Glutamatergic neuron (in vitro differentiated cells): ENCODE measurements at places on chromosomes 11 and 22. TPM values are rescaled to one million over a fixed set of nuclear protein-coding genes. Genes with fewer than 3 reads are reported as not detected.

DNA sequence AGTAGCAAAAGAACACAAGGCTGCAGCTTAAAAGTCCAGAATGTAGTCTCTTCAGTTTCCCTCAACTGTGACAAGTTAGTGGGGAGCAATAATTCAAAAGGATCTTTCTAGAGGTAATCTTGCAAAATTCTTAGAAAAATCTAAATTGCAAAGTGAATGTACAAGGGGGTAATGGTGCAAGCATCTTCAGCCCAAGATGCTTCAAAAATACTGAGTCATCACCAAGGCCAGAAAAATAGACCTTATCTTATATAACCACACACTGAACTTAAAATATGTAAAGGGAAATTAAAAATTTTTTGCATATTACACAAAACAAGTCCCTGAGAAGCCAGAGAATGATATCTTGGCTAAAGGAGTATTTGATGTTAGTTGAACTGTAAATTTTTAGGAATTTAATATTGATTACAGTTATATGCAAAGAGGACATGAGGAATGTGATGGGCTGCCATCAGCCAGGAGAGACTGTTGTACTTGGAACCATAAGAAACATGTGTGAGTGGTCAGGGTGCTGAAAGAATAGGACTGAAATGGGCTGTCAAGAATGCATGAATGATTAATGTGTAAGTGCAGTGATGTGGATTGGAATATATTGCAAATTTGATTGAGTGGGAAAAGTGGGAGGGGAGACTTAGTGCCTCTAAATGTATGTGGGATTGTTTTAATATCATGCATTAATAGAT lies 85.7 kb upstream of the LIN7C start:
- DNase-seq, result no peak

DNA sequence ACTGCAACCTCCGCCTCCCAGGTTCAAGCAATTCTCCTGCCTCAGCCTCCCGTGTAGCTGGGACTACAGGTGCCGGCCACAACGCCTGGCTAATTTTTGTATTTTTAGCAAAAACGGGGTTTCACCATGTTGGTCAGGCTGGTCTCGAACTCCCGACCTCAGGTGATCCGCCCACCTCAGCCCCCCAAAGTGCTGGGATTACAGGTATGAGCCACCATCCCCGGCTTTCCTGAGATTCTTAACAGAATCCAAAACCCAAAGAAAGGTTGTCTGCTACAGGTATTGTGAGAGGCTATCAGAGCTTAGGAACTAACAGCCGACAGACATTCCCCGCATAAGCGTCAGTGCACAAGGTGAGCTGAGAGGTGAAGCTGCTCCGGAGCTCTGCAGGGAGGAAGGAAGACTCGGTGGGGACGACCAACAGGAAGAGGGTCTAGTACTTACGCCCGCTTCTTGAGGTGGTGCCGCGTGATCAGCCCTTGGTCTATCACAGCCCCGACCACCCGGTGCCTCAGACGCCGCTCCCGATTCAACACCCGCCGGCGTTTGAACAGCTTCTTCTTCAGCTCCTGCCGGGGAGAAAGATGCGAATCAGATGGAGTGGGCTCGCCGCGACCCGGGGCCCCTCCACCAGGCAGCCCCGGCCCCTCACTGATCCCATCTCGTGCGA lies 470 bp downstream of the C11orf98 start:
- peak; percentile 73 for DNase-seq

DNA sequence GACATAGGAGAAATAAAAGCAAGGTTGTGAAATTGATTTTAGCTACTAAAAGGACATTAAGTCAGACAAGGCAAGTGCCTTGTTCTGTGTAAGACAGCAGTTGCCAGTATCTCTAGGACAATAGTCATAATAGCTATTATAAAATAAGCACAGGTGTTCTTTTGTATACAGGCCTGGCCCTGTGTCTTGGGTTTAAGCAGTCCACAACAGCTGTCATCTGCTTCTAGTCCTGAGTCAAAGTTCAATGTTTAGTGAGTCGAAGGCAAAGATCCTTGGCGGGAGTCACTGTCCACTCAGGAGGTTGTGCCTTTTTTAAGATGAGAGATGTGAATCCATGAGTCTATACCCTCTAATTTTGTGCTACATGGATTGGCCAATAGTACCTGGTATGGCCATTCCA lies 79.5 kb downstream of the SC5D start:
- no peak for DNase-seq

- DNase-seq, result no peak
Observed at GRCh38 chr11:32615422-32615821, 31.8 kb downstream of the EIF3M start.

DNA sequence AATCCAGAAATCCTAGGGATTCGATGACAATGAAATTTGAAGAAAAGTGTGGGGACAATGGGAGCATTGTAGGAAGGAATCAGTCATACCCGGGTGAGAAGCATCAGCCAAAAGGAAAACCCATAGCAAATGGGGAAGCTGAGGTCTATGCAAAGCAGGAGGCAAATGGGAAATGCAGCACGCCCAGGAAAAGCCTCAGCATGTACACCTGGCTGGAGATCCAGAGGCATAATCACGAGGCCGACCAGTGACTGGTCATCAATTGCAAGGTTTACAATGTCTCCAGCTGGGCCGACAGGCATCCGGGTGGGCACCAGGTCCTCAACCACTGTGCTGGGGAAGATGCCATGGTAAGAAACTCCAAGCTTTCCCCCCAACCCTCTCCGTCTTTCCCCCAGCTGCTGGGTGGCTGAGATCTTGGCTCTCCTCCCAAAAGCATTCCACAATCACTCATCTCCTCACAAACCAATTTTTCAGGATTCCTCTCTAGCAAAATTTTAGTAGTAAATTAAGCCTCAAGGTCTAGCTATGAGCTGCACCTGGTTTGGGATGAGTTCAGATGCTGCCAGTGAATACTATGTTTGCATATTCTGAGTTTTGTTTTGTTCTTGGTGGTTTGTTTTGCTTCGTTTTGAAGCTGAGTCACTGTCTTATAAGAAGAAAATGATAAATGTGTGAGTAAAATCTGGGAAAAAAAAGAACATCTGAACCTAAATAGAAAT lies 98.0 kb upstream of the OR5AK2 start:
- DNase-seq, result no peak

DNA sequence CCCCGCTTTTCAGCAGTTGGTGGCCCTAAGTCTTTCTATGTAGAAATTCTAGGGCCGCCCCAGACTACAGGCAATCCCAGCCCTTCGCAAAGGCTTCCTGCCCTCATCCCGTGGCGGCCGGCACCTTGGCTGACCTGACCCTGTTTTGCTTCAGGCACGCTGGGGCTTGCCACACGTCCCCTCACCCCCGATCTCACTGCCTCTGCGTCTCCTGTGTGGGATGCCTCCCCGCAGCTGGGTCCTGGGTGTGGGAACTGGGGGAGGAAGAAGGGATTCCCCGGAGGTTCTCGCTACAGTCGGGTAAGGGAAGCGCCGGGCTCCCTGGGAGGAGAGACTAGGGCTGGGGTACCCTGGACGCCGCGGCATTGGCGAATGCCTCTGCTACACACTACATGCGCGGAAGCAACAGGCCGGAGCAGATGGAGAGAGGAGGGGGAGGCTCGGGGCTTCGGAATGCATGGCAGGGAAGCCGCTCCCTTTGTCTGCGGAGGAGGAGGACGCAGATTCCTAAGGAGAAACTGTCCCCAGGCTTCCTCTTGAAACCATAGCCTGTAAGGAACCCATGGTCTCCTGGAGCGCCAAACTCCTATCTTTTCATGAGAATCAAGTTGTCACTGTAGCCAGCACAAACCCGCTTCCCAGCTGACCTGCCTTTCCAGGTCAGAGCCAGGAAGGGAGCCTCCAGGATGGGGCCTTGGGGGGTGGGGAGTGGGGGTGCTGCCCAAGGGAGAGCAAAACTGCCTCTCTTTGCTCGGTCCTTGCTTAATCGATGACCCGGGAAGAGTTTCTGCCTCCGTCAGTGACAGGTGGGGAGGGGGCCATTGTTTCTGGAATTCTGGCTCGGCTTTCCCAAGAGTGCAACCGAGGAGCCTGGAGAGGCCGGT lies 1.4 kb downstream of the DTX4 start:
- peak; percentile 70 for DNase-seq

GRCh38 chr11:43905813-43906241 lies 25.2 kb downstream of the ALKBH3 start:
- DNase-seq, result no peak

GRCh38 chr11:83566950-83567349 lies 280.8 kb upstream of the CCDC90B start:
- DNase-seq, result no peak

- no peak for DNase-seq
Observed at GRCh38 chr11:1017269-1018005, 19.1 kb downstream of the MUC6 start.

DNA sequence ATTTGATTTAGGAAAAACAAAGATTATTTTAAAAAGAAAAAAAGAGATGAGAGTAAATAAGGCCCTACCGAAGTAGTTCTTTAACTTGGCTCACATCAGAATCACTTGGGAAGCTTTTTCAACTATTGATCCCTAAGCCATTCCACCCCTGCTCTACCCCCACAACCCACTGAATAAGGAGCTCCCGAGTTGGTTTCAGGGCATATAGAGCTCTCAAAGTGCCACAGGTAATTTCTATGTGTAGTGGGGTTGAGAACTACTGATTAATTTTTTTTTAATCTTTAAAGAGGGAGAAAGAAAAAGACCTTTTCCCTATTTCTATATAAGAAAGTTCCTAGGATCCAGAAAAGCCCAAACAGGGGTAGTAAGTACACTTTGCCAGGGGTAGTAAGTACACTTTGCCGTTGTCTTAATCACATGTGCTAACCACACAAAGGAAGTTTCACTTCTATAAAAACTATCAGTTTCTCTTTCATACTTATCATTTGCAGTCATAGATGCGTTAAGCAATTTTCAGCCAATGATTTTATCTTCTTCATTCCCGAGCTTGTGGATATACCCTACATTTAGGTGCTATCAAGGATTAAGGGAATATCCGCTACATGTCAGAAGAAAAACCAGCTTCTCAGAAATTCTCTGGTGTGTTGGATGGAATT lies 108.4 kb upstream of the ZC3H12C start:
- no peak for DNase-seq

GRCh38 chr22:29445508-29445907 lies 7.1 kb downstream of the RFPL1 start:
- DNase-seq, result no peak

- no peak for DNase-seq
Observed at GRCh38 chr22:31210556-31211421, 1.3 kb upstream of the LIMK2 start.

- DNase-seq, result no peak
Observed at GRCh38 chr11:47387944-47388696, 9.8 kb upstream of the SPI1 start.

DNA sequence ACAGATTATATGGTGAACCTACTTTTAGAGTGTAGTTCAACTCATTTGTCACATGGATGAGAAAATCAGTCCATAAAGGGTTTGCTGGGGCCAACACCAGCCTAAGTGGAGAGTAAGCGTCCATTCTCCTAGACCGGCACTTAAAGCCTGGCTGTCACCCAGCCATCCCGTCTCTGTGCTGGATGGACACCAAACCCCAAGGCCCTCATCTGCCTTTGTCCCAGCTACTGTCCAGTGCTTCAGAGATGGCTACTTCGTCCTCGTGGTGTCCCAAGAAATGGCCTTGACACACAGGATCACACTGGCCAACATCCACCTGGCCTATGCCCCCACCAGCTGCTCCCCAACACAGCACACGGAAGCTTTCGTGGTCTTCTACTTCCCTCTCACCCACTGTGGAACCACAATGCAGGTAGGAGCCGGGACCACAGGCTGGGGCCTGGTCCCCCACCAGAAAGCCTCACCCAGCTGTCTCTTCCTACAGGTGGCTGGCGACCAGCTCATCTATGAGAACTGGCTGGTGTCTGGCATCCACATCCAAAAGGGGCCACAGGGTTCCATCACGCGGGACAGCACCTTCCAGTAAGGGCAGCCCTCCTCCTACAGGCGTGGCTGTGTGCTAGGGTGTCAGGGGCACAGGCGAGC lies 3.5 kb downstream of the ZP1 start:
- no peak for DNase-seq

DNA sequence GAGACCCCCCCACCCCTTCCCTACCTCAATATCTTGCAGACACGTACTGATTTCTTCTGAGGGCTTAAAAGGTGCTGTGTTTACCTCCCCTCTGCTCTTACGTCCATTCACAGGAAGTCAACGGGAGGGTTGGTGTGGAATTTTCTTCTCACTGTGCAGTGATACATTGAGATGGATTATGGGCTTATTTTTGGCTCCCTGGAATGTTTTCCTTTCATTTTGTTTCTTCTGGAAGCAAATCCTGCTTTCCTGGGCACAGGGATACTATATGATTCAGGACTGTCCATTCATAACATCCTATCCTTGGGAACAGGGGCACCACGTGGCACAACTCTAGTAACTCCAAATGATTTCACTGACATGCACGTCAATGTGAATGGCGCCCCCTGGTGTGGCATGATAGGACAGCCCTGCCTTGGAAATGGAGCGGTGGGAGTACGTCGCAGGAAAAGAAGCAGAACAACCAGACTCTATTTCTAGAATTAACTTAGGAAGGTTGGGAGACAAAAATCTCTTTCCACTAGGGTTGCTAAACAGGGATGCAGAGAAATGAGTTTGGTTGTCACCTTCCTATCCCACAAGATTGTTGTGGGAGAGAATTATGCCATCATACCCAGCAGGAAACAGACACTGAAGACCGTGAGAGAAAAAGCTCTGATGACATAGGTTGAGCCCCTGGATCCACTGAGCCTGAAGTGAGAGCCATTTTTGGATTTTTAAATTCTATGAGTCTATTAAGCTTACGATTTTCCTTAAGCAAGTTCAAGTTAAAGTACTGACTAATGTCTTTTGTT lies 146.5 kb upstream of the RAG2 start:
- DNase-seq, result peak; percentile 92

- DNase-seq, result no peak
Observed at GRCh38 chr22:39661842-39662685, 91.5 kb downstream of the CACNA1I start.

DNA sequence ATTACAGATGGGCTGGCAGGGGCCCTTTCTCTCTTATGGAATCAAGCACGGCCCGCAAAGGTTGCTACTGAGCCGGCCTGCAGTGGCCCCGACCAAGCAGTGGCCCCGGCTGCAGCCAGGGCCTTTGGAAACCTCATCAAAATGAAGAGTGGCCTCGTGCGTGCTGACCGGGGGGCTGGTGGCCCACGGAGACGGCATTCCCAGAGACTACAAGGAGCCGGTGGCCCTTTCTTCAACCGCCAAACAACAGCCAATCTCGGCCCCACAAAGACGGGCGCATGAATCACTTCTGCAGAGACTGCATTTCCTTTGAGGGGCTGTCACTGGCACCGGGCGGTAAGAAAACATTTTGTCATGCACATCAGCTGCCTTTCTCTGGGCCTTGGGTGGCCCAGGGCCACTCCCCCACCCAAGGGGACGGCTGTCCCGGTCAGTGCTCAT lies 43.1 kb upstream of the FGF3 start:
- DNase-seq, result no peak

- no peak for DNase-seq
Observed at GRCh38 chr11:86152006-86152862, 83.3 kb upstream of the PICALM start.

GRCh38 chr22:17943533-17944249 lies 80.7 kb downstream of the MICAL3 start:
- DNase-seq, result no peak

- no peak for DNase-seq
Observed at GRCh38 chr11:102318469-102318868, 1.2 kb downstream of the BIRC3 start.

C1QTNF6 gene
- 3.3 TPM for total RNA-seq

GAL3ST3 gene
- 2.4 TPM for total RNA-seq

TMEM121B gene
- total RNA-seq, result 44.1 TPM

OR4A16 gene
- not detected for total RNA-seq

OR2AG1 gene
- total RNA-seq, result not detected

MUC6 gene
- not detected for total RNA-seq

KCTD14 gene
- 0.32 TPM for total RNA-seq

HTR3A gene
- total RNA-seq, result 14.5 TPM

BCL2L13 gene
- 42.6 TPM for total RNA-seq

SLC6A5 gene
- total RNA-seq, result 0.05 TPM

TSSK2 gene
- total RNA-seq, result not detected

STK33 gene
- 8.5 TPM for total RNA-seq
